NCI-H1436 (cell line): ENCODE measurements at places on chromosomes 2 and 18.

GRCh38 chr18:33584548-33585430 is 6.8 kb downstream of the ASXL3 start:
- peak; percentile 49 for DNase-seq

GRCh38 chr2:104102615-104103014 is 751.3 kb upstream of the POU3F3 start:
- DNase-seq, result no peak

- no peak for DNase-seq
Measured at GRCh38 chr2:96604104-96604503, 34.0 kb downstream of the KANSL3 start.

DNA sequence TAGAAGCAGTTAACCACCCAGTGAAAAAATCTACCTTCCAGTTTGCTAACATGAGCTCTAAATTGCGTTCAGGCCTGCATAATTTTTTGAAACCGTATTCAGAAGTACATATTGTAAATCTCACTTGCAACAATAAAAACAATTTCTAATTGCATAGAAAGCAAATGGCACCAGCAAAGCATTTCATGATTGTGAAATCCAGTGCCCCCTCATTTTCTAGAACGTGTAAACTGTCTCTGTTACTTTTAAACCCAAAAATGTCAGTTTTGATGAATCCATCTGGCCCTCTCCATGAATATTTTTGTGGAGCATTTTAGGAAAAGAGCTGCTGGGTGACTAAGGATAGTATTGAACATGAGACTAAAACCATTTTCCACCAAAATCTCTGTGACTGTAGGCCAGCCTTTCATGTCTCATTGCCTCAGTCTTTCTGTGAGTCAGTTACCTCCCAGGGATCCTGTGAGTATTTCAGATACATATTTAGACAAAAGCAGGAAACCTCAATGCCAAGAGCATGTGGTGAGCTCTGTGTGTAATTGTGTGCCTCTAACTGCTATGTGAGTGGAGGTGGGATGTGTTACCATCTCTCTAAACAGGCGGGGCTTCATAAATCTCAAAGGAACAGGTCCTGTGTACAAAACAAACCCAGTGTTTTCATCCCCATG is 477.8 kb upstream of the DCC start:
- no peak for DNase-seq

DNA sequence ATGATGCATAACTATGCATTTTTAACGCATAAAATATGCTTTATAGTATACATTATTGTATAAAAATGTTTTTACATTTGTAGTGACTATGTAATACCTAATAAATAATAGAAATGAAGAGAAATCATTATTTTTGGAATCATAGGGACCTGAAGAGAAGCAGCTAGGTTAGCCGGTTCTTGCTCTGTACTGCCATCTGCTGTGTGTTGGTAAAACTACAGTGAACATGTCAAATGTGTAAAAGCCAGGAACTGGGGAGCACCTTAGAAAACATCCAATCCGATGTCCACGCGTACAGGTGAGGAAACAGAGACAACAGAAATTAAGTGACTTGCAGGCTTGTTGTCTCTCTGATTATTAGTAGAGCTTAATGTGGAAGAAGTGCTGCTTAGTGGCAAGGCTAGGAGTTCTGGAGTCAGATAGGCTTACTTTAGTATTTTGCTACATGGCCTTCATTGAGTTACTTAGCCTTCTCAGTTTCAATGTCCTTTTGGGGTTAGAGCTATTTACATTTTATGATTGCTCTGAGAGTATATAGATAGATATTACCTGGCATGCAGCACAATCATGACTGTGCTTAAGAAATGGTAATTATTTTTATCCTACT is 386.5 kb downstream of the DLGAP1 start:
- DNase-seq, result no peak

DNA sequence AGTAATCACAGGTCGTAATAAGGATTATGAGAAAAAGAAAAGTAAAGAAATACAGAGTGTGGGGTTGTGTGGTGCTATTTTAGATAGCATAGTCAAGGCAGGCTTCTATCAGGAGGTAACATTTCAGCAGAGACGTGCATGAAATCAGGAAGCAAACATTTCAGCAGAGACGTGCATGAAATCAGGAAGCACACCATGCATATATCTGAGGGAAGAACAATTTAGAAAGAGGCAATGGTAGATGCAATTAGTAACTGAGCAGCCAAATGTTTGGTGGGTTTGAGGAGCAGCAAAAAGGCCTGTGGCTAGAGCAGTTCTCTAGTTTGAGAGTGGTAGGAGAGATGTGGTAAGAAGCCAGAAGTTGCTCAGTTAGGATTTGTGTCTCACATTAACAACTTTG is 713.7 kb downstream of the ADCYAP1 start:
- DNase-seq, result no peak

DNA sequence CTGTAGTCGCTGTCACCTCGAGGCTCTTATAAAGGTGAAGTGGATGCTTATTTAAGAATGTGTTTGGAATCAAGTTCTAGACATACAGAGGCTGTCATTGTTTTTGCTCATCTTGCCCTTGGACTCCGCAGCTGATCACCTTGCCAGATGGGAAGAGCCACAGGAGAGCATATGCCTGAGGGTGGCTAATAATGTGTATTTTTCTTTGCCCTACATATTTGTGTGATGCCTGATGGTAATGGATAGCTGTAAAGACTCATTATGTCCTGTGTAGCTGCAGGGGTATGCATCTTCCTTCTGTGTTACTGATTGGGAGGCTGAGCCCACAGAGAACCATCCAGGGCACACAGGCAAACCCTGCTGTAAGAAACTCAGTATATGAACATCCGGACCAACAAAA is 61.7 kb downstream of the PRKCE start:
- DNase-seq, result no peak

DNA sequence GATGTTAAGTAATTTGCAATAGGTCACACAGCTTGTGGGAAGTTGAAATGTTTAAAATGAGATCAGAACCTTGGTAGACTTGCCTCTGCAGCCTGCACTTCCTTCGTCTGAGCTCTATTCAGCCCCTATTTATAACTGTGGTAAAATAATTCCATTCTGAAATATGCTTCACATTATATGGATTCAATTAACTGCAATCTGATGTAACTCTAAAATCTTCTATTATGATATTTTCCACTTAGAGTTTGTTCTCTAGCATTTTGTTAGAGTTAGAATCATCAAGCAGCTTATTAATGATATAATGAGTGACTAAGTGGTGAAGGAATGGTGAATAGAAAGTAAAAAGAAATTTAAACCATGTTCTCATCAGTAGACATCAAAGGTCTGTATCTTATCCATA is 139.6 kb upstream of the ARHGAP28 start:
- no peak for DNase-seq

DNA sequence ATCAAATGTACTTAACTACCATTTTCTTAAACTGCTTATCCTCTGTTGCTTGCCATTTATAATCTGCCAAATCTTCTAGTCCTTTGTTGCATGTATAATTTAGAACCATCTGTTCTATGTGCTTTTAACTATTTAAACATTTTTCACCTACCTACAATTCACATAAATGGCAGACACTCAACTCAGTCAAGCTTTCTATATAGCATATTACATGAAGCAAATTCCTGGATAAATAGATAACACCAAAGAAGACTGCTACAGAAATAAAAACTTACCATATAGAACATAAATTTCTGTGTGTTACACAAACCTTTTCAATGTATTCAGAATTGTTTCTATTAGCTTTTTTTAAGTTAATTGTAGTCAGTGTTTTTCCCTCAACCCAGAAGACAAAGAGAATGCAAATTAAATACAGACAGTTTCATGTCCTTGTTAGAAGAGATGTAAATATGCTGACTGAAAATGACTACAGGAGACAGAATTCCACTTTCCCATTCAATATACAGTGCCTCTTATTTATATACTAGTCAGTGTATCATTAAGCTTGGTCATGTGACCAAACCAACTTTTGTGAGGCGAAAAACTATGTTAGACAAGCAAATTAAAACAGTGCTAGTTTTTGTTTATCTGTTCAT is 2.6 kb downstream of the BAZ2B start:
- peak; percentile 54 for DNase-seq

GRCh38 chr2:95761556-95761955 is 169.8 kb downstream of the TRIM43 start:
- no peak for DNase-seq

DNA sequence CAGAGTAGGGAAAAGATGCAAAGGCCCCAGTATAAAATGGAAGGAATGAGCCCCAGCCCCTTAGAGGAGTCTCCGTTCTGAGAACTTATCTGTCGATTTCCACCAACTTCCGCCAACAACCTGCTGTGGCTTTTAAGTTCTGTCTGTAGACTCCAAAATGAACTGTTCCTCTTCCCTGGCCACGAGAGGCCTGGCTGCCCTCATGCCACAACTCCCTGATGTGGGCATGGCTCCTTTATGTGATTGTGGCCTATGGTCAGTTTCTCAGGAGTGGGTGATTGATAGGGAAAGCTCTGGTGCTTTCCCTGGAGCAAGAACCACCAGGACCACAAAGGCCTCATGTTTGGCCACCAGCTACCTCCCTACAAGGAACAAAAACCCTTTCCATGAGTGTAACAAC is 18.8 kb upstream of the CD207 start:
- no peak for DNase-seq

DNA sequence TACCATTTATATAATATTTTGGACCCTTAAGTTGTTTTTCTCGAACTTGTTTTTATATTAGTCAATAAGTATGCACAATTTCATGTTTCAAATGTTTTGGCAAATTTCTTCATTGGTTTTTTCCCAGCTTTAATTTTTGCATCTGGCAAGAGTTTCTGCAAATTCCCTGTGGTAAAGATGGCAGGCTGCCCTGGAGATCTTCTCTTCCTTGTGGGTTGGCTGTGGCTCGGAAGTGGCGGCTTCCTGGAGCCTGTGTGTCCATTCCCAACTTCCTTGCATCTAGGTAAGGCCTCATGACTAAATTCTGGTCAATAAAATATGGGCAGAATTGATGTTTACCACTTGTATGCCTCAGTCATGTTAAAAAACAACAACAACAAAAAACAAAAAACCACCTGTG is 818.6 kb downstream of the EPHA4 start:
- DNase-seq, result no peak

DNA sequence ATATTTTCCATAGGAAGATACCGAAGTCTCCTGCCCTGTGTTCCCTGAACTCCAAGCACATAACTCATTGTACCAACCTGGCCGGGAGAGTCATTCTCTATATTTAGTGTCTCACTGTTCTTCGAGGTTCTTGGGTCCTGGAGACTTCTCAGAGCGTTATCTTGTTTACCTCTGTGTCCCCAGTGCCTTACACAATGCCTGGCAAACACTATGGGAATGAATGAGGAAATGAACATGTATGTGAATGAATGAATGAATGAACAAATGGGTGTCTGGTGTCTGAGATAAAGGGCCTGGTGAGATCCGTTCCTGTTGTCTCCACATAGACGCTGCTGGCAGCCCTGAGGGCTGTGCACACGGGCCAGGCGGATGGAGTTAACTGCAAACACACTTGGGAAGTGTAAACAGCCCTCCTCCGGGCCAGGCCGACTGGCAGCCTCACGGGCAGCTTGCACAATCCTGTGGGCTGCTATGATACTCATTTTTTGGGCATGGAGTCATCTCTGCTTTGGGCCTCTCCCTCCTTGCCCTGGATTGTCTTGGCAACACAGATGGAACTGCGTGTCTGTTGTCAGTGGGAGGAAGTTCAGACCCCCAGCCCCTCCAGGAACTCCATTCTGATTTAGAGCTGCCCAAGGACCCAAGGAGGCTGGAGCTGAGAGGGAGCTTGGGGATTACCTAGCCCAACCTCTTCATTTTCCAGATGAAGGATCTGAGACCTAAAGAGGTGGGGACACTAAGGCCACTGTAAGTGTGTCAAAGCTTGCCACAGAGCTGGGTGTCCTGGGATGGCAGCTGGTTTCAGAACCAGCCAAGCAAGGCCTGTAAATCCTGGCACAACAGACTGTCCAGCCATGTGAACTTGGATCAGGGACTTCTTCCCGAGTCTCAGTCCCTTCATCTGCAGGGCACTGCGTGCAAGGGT is 124.4 kb downstream of the INHBB start:
- no peak for DNase-seq

DNA sequence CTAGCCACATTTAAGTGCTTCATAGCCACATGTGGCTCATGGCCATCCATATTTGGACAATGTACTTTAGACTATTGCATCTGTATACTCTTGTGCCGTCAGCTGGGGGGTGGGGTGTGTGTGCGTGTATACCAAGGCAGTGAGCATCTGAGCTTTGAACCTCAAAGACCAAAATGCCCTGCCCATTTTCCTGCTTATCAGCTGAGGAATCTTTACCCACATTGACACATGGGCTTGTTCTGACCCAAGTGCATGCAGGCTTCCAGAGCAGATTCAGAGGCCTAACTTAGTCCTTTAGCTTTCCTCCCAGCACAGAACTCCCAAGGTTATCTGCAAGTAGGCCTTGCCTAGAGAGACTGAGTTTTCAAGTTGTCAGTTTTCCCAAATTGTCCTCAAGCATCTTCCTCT is 11.1 kb upstream of the MOCOS start:
- DNase-seq, result no peak

GRCh38 chr2:12488352-12489318 is 228.1 kb upstream of the TRIB2 start:
- DNase-seq, result no peak

DNA sequence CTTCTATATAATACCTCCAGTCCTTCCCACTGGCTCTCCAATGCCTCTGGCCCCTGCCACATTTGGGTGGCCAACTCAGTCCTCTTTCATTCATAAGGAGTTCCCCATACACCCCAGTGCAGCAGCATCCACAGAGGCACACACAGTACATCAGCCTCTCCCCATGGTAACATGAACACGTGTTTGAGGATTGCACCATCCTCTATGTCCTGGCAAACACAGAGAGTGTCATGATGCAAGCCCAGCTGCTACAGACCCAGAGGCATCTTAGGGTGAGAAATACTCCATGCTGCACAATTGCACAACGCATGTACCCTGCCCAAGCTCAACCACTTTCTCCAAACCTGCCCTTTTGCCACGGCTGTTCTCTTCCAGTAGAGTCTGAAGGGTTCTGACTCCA is 11.5 kb downstream of the IGFBP5 start:
- DNase-seq, result no peak

GRCh38 chr18:30132959-30133358 is 909.6 kb downstream of the DSC3 start:
- no peak for DNase-seq
